Posterior vena cava (tissue), 2 donors: ENCODE measurements at places on chromosomes 7 and 10. TPM values are rescaled to one million over a fixed set of nuclear protein-coding genes. Genes with fewer than 3 reads are reported as not detected.
A peak's percentile ranks its signal among the peaks of the same experiment; 100 is the strongest.

DNA sequence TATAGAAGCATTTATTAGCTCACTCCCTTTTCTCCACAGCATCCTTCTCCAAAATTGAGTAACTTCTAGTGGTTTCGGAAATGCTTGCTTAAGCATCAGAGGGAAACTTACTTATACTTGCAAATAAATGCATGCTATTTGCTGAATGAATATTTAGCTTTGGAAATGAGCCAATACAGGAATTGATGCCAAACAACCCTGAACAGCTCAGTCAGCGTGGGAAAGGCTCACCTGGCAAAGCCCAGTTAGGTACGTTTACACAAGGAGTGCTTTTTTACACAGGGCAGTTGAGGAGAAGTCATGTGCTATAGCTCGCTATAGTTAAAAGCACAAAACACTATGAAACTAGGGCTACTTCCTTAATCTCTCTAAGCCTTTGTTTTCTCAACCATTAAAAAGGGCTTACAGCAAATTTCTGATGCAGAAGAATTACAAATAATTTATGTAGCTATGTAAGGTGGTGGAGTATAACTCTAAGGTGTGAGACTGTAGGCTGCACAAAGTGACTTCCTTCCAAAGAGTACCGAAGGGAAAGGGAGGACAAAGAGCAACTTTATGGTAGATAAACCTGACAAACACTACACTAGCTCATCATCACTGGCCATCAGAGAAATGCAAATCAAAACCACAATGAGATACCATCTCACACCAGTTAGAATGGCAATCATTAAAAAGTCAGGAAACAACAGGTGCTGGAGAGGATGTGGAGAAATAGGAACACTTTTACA lies 498.2 kb downstream of the PHTF2 start:
- DNase-seq, result no peak

DNA sequence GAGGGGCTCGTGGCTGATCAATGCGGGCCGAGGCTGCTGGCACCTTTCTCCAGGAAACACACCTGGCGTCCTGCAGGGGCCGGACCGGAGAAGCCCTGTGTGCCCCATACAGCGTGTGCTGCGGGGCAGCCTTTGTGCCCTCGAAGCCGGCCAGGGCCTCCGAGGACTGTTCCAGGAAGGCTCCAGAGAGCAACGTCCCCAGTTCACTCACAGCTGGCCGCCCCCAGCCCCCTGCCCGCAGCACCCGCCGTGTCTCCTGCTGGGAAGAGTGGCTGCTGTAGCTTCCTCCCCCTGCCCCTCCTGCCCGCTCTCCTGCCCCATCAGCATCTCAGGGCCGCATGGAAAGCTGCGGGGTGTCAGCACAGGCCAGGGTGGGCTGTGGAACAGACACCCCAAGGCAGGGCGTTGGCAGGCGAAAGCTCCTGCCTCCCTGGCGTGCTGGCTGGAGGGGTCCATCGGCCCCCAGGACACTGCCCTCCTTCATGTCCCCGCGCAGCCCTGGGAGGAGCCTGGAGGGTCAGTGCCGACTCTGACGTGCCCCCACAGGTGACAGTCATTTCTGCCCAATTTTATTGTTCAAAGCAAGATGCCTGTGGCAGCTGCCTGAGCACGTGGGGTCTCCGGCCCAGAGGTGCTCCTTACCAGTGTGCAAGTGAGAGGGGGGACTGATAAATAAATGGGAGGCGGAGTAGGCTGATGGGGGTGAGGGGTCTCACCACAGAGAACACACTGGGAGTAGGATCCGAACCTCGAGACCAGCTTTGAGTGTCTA lies 95.8 kb upstream of the DIP2C start:
- peak; percentile 77 for DNase-seq

- no peak for DNase-seq
Measured at GRCh38 chr10:110694820-110695538, 50.8 kb downstream of the RBM20 start.

GRCh38 chr7:86991093-86991769 lies 68.2 kb downstream of the ELAPOR2 start:
- no peak for DNase-seq

DNA sequence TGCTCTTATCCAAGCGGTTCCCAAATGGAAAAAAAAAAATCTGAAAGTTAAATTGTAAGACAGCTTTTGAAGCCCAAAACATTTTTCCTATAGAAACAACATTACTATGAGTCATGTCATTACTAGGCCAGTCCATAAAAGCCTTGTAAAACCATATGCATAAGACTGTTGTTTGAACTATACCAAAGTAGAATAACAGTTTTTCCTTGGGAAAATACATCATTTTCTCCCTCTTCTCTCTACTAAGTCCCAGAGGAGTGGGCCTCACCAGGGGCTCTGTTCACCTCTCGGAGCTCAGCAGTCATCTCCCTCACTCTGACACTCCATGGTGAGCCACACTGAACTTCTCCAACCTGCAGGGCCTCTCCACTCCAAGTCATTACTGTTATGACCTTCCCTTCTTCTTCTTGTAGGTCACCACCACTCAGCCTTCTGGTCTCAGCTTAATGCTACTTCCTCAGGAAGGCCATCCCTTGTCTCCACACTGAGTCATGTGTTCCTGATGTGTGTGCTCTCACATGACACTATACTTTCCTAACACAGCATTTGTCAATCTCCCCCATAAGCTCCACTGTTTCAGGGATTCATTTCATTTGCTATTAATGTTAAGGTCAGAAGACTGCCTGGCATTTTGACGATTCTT lies 32.5 kb downstream of the ZNF438 start:
- no peak for DNase-seq

- DNase-seq, result no peak
Measured at GRCh38 chr10:67779465-67780203, 58.4 kb downstream of the DNAJC12 start.

DNA sequence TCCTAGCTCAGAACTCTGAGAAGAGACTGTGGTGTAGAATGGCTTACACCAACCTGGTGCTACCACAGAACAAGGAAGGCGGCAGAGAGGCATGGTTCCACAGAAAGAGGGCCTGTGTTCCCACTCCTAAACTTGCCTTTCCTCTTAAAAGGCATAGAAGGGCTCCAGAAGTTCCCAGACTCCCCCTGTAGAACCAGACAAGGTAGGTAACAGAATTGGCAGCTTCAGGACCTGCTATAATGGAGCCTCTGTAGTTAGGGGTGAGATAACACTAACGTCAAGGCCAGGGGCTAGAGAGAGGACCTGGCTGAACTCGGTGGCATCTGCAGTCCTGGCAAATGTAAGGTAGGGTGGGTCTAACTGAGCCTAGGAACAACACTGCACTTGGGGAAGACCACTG lies 26.7 kb upstream of the SGMS1 start:
- no peak for DNase-seq

DNA sequence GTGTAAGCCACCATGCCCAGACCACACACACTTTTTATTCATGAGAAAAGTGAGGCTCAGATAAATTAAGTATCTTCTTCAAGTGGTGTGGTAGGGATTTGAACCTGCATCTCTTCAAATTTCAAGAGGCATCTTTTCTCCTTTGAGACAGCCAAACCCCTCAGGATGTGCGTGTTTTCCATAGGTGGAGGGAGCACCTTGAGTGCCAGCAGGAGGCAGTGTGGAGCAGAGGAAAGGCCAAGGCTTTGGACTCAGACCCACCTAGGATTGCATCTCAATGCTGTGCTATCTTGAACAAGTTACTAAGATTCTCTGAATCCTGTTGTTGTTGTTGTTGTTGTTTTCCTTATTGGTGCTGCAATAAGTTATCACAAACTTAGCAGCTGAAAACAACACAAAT lies 40.2 kb upstream of the MYL10 start:
- no peak for DNase-seq

- DNase-seq, result no peak
Measured at GRCh38 chr7:18700147-18700546, 204.6 kb downstream of the HDAC9 start.

- no peak for DNase-seq
Measured at GRCh38 chr7:66296557-66296956, 91.4 kb downstream of the TPST1 start.

Gene SAMD9
- 8.5 TPM for total RNA-seq

Gene SCIN
- total RNA-seq, result 0.29 TPM

Gene TRUB1
- total RNA-seq, result 9.8 TPM

Gene CLCN1
- total RNA-seq, result 0.05 TPM

Gene RELN
- 6.2 TPM for total RNA-seq

Gene EN2
- total RNA-seq, result 0.19 TPM

Gene SORCS1
- 1.2 TPM for total RNA-seq
